ENCODE measurements at places on chromosomes 1 and 21.

DNA sequence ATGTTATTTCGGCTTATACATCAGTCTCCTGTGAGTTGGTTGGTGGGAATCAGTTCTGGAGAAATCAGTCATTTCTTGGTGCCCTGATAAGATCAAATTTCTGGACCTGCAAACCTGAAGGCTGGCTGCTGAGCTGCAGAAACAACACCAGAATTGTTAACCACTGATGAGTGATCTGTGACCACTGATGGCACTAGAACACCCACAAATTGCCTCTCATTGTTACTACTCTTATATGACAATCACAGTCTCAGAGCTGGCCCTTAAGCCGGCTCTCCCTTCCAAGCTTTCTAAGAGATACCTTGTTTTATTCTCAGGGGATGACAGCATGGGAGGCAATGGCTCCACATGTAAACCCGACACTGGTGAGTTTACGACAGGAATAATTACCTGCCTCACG lies 1.9 kb downstream of the C1orf162 start:
- DNase-seq: no peak

DNA sequence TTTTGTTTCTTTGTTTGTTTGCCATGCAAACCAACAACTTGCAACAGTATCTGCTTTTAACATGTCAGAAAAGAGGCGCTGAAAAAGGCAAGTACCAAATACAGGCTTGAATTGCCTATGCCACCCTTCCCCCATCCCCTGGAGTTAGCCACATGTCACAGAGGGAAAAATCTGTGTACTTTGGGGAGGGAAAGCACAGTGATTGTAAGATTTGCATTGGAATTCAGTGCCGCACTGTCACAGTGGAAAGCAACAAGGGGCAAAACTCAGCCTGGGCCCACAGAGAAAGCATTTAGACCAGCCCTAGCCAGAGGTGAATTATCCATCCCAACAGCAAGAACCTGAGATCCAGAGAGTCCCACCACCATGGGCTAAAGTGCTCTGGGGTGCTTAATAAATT lies 52.4 kb upstream of the ACADM start:
- DNase-seq: no peak

DNA sequence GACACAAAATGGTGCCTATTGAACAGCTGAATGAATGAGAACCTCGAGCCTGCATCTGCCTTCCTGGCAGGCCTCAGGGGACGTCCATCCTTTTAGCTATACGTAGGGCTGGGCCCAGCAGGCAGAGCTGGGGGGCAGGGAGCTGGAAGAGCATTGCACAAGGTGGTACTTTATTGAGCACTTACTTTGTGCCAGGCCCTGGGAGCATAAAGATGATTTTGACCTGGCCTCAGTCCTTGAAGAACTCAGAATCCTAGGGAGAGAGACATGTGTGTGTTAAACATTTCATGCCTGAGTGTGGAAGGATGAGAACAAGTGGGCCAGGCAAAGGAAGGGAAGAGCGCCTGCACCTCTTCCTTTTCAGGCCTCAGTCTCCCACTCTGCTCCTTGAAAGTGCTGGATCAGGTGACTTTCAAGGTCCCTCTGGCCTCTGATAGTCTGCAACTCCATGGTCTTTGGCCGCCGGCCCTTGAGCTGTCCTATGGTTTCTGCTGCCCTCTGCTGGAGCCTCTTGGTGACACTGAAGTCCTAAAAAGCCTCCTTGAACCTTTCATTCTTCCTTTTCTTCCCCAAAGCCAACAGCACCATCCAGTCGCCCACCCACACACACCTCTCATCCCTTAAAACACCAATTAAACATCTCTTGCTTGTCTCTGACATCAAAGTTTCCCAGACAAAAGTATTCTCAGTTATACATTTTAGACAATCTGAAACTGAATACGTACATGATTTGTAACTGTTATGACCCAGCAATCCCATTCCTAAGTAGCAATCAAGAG lies 3.5 kb upstream of the PEAR1 start:
- peak; percentile 50 for DNase-seq

GRCh38 chr1:118338936-118339335 lies 153.9 kb upstream of the SPAG17 start:
- DNase-seq: no peak

DNA sequence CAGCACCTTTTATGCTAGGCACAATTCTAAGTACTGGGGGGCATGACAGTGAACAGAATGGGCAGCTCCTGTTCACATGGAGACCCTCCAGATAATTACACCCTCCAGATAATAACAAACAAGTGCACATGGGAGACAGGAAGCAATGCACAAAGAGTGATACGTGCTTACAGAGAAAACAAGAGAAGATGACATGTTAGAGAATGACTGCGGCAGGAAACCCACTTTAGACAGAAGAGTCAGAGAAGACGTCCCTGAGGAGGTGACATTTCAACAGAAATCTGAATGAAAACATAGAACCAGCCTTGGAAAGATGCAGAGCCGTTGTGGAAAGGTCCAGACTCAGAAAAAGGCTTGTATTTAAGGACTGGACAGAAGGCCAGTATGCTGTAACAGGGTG lies 54.7 kb upstream of the ARTN start:
- DNase-seq: no peak

DNA sequence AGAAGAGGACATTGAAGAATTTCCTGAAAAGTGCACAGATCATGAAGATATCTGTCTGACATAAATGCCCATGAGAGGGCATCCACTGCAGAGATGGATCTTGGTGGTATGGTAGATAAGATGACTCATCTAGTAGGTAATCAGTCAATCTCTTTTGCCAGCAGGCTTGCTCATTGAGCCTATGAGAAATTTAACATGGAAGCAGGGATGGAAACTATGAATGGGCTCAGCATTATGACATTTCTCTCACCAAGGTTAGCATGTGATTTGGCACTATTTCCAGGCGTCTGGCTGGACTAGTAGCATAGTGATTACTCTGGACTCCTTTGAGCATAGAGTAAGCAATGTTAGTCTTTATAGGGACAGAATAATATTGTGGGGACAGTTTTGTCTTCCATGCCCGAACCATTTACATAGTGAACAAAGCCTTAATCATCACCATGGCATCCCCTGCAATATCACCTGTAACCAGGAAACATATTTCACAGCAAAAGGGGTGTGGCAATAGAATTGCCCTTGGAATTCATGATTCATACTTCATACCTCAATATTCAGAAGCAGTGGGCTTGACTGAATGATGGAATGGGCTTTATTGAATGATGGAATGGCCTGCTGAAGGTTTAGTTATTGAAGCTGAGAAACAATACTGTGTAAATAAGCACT lies 7.3 kb downstream of the OR2C3 start:
- no peak for DNase-seq

DNA sequence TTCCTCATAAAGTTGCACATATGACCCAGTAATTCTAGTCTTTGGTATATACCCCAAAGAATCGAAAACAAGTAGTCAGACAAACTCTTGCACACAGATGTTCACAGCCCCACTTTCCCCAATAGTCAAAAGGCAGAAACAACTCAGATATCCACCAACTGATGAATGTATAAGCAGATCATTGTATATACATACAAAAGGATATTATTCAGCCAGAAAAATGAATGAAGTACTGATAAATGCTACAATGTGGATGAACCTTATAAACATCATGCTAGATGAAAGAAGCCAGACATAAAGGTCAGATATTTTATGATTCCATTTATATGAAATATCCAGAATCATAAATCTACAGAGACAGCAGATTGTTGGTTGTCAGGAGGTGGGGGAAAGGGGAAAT lies 27.3 kb downstream of the SHCBP1L start:
- no peak for DNase-seq

DNA sequence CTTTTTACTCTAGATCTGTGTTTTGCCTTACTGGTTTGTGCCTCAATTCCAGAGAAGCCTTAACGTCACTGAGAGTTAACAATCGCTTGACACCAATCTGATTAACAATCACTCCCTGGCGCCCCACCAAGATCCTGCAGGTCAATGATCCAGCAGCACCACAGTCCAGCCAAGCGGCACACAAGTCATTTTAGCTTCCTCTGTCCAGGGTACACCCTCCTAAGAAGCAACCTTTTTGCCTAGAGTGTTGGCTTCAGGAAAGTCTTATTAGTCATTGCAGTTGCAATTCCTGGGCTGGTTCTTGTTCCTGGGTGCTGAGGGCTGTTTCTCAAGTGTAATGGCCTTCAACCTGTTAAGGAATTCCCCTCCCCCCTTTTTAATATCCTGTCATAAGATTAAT lies 323.0 kb upstream of the USP25 start:
- DNase-seq: no peak

DNA sequence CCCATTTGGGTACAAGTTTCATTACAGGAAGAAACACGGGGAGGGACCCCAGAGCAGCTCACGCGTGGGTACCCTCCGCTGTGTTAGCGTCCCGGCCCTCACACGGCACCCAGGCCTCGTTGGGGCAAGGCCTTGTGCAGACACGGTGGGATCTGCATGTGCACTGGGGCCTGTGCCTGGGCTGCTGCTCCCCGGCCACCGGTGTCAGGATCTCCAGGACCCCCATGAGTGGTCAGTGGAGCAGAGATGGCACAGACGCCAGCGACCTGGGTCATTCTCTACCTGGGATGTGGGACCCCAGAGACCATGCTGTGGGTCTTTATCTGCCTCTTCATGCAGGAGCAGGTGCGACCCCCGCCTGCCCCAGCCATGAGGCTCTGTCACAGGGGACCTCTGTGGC lies 5.4 kb upstream of the SAMD11 start:
- no peak for DNase-seq

- no peak for DNase-seq
Measured at GRCh38 chr1:56797065-56797685, 22.0 kb downstream of the FYB2 start.

GRCh38 chr21:46357335-46357604 lies 33.3 kb downstream of the PCNT start:
- DNase-seq: no peak

DNA sequence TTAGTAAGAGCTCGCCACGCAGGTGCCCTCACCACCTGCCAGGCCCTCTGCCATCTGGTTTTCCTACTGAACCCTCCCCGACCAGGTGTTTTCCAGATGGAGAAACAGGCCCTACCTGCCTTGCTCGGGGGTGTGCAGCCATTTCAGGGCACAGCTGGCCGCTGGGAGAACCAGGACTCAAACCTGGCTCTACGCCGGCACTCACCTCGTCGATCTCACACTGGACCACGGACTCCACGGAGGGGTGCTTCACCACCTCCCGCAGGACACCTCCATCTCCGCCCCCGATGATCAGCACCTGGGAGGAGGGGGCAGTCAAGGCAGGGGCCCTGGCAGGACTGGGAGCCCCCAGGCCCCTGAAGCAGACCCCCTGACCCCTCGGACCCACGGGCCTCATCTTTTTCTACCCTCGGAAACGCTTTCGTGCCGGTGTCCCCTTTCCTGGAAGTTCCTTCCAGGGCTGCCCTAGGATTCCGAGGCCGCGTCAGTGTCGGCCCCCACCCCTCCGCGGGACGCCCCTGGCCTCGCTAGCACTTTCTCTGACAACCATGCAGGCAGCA lies 1.1 kb downstream of the SRM start:
- no peak for DNase-seq

DNA sequence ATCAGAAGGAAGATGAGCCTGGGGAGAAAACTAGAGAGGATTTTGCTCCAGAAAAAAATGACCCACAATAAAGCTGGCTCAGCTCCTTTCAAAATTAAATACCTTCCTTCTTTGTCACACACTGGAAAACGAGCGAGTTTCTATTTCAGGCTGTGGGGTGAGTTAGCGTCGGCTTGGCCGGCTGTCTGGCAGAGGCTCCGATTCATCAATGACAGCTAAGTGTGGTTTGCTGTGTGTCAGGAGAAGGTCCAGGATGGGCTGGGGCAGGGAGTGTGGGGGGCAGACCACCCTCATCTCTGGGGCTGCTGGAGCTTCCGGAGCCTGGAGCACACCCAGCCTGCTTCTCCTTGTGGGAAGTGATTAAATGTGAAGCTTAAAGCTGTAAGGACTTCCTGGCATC lies 120.2 kb downstream of the ETS2 start:
- DNase-seq: no peak

DNA sequence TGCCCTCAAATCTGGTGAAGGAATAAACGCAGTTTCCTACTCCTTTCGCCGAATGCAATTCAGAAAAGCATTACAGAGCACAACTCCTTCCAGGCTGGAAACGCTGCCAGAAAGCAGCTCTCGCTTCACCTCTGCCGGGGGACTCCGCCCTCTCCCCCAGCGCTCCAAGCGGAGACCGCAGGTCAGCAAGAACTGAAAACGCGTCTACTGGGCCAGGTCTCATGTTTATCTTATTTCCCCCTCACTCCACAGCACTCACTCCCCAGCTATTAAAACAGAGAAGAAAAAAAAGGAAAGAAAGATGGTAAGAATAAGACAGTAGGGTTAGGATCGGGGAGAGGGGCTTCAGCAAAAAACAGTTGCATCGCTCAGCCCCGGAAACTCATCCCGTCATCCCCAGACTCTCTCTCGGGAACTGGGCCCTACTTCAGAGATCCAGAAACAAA lies 833 bp upstream of the RCOR3 start:
- DNase-seq: peak; percentile 44

DNA sequence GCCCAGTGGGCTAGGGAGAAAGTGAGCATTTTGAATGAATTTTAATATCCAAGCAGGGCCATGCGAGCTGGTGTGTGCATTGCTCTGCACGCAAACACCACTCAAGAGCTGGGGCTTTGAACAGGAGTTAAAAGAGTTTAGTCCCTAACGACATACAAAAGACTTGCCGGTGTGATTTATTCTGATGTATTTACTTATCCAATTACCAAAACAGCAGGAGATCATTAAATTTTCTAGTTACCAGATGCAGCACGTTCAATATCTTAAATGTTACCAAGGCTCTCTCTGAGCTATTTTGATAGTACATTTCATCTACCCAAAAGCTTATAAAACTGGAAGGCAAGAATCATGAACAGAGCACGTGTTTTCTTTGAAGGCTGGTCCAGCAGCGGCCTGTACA lies 30.0 kb upstream of the DMRTA2 start:
- no peak for DNase-seq

DNA sequence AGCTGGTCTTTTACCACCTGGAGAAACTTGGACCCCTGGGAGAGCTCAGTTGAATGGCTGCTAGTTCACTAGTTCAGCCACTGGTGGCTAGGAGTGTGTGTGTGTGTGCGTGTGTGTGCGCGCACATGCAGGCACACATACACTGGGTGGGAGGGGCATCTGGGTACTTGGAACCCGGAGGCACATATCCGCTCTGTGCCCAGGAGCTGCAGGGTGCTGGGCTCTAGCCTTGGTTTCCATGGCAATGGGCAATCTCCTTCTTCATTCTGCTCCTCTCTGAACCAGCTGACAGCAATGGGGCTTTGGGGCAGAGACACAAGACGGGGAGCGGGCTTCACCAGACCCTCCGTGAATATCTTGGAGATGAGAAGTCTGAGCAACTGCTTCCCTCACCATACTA lies 87.1 kb upstream of the DISP3 start:
- DNase-seq: no peak

GRCh38 chr1:212962509-212962908 lies 12.2 kb downstream of the VASH2 start:
- no peak for DNase-seq

GRCh38 chr1:12496154-12496961 lies 121.7 kb downstream of the DHRS3 start:
- DNase-seq: no peak
